ENCODE measurements at places on chromosomes 3 and 15.

DNA sequence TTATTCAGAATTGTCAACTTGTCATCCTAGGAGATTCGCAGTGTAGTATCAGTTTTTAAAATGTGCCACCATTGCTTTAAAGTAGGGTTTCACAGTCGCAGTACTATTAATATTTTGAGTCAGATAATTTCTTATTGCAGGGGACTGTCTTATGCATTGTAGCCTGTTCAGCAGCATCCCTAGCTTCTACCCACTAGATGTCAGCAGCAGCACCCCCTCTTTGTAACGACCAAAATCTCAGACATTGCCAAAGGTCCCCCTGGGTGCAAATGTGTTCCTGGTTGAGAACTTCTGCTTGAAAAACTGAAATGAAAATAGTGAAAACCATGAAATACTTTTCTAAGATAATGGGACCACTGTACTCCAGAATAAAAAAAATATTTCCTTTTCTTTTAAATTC is 474.8 kb downstream of the CNTN3 start:
- DNase-seq = no peak

DNA sequence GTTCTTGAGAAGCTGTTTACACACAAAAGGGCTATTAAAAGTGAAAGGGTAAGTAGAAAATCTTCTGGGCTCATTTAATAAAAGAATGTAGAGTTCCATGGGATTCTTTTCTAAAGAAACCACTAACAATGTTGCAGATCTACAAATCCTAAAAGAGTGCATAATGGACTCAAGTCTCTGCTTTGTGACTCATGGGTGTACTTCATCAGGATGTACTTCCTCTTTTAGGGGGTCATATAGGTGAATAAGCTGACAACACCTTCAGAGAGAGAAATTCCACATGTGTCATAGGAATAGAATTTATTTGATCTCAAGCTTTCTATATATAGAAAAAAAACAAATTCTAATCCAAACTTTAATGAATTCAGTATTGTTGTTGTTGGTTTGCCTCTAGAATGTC is 355.5 kb downstream of the TIGIT start:
- no peak for DNase-seq

- DNase-seq = no peak
Observed at GRCh38 chr3:112132975-112133448, at the start of gene GCSAM. GCSAM (minus strand) TSS chr3:112133248; CDS start chr3:112133120, 128 bp downstream.

DNA sequence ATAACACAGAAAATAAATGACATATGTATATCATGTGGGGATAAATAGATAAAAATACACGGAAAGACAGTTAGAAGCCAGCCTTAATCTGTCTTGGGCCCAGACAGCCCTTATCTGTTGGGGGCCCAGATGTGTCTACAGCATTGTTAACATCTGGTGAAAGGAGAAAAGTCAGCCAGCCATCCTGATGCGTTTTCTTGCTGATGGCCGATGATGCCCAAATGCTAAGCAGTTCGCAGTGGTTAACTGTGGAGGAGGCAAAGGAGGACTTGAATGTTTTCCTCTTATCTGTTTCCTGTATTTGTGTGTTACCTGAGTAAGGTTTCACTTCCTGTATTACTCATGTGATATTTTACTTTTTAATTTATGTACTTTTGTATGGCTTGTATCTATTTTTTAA is 46.2 kb downstream of the NOX5 start:
- DNase-seq = no peak

GRCh38 chr15:39887832-39888231 is 32.2 kb downstream of the GPR176 start:
- DNase-seq = no peak

DNA sequence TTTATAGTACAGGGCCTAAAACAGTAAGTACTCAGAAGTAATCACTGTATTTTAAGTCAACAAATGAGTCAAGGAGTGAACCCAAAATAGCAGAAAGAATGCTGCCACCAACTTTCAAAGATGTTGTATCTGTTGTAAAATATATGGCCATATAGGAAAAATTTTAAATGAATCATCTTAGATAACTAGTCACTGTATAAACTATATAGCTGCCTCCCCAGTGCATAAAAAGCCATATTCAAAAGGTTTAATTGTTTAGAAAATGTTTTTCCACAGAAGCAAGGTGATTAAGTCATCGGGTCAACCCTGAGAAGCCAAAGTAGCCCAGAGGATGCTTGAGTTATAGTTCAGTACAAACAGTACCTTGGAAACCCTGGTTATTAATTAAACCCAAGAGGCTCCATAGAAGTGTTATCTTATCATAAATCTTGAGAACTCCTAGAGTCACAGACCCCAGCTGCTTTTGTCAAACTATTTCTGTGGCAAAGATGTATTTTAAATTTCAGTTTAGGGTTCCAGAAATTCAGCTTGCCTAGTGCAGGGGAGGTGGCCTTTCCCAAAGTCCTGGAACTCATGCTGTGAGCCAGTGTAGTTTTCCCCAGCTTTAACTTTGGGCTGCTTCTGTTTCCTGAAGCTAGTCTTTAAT is 39.2 kb downstream of the MBNL1 start:
- DNase-seq = no peak

GRCh38 chr15:101528108-101528916 is 38.8 kb upstream of the PCSK6 start:
- DNase-seq = no peak

- DNase-seq = no peak
Observed at GRCh38 chr3:12708584-12709192, 44.8 kb upstream of the RAF1 start.

- peak; percentile 38 for DNase-seq
Observed at GRCh38 chr3:119293871-119294695, at the start of gene ARHGAP31. ARHGAP31 (plus strand) TSS chr3:119294383; CDS start chr3:119294905, 522 bp downstream.

DNA sequence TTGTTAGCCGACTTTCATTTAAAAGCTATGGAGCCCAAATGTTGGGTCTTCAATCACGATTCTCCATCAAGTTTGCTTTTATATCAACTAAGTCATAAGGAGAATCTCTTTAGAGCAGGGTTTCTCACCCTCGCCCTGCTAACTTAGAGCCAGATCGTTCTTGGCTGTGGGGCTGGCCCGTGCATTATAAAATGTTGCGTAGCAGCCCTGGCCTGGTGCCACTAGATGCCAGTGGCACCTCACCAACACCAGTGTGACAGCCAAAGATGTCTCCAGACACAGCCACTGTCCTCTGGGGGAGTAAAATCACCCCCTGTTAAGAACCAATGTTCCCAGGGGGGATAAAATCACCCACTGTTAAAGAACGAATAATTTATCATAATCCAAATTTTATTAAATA is 226.1 kb downstream of the OCA2 start:
- DNase-seq = no peak

DNA sequence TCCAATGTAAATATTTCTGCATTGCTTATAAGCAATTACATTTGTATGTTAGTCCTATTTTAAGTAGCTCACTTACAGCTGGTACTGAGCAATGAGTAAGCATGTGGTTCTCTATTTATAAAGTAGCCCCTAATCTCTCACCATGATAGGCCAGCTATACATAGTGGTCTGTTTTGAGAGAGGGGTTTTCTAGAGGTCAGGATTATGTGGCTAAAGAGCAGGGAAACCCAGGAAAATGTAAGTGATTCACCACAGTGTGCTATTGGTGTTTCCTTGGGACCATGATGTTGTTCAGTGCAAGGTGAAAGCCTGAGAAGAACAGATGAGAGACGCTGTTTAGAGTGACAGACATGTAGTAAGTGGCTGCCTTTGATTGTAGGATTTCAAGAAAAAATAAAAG is 26.4 kb downstream of the RBMS3 start:
- no peak for DNase-seq

GRCh38 chr15:62894322-62895085 is 148.0 kb upstream of the TPM1 start:
- DNase-seq = no peak

DNA sequence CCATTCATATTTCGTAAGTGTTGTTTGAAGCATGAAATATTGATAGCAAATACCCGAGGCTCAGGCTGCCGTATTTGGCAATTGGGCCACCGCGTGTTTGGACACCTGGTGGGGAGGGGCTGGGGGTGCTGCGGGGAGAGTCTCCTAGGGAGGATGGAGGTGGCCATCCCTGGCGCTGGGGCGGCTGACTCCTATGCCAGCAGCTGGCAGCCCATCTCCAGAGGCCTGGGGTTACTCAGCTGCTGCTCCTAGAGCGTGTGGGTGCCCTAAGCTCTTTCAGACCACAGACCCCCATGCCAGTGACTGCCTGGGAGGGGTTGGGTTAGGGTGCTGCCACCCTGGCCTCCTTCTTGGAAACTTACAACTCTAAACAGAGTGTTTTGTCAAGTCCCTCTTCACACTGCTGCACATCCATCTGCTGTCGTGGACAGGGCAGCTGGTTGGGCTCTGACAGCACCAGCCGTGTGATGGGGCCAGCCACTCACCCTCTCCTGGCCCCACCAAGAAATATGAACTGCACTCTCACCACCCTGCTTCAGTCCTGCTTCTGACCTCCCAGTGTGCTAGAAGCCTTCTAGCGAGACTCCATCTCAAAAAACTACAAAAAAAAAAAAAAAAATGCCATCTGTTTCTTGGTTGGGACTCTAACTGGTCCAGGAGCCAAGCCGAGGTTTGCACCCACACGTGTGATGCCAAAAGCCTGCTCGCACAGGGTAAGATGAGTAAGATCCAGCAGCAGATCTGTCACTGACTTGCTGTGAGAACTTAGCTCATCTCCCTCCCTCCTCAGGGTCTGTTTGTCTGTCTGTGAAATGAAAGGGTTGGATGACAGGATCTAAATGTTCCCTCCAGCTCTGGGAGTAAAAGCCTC is 156.2 kb downstream of the MEGF11 start:
- DNase-seq = no peak

DNA sequence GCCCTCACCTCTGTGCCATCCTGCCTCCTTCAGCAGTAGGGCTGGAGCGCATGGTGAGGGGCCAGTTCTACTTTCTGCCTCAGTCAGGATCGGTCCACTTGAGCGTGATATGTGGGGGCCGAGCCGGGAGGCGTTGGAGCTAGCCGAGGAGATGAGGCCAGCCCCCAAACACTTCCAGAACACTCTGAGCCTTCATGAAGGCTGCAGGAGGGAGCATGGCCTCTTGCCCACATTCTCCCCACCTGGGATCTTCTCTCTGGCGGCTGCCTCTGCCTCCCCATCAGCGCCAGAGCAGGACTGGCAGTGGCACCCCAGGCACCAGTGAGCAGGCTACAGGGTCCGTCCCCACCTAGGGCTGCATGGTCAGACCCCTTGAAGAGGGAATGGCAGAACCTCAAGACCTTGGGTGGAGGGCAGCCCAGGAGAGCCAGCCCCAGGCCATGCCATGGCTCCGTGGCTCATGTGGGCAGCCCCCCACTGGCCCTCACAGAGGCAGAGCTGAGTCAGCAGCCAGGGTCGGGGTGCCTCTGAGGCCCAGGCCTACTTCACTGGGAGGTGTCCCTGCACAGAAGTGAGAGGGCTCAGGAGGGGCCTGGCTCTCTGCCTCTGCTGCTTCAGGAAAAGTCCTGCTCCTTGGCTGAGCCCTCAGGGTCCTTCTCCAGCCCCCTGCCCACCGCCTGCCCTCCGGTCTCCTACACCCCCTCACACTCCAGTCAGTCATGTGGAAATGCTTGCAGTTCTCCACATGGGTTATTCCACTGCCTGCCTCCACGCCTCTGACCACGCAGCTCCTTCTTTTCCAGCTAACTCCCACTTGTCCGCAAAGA is 28.1 kb upstream of the CYP11A1 start:
- DNase-seq = no peak

- no peak for DNase-seq
Observed at GRCh38 chr3:49629866-49630265, 44.3 kb upstream of the APEH start.

GRCh38 chr3:42216302-42216701 is 49.7 kb downstream of the CCK start:
- no peak for DNase-seq

- DNase-seq = no peak
Observed at GRCh38 chr3:112372396-112372795, 39.4 kb downstream of the CD200 start.

DNA sequence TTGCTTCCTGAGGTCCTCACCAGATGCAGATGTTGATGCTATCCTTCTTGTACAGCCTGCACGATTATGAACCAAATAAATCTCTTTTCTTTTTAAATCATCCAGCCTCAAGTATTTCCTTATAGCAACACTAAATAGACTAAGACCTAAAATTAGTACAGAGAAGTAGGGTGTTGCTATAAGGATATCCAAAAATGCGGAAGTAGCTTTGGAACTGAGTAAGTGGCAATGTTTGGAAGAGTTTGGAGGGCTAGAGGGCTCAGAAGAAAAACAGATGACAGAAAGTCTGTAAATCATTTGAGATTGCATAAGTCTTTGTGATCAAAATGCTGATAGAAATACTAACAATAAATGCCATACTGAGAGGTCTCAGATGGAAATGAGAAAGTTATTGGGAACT is 894.9 kb downstream of the DIPK2A start:
- DNase-seq = no peak

- DNase-seq = no peak
Observed at GRCh38 chr3:47149339-47149933, 14.5 kb downstream of the SETD2 start.

Measured in neural crest cell (in vitro differentiated cells).